ENCODE measurements at places on chromosomes 4 and X.

DNA sequence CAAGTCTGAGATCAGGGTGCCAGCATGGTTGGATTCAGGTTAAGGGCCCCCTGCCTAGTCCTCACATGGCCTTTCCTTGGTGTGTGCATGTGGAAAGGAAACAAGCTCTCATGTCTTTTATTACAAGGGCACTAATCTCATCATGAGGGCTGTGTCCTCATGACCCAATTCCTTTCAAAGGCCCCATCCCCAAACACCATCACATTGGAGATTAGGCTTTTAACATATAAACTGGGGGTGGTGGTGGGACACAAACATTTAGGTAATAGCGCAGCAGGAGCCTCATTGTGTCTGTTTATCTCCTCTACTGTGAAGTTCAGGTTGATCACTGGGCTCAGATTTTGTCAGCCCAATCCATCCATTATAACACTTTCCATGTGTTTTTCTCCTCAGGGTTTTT lies 41.0 kb downstream of the BEX3 start:
- no peak for DNase-seq

- DNase-seq = no peak
Measured at GRCh38 chrX:153681175-153681574, 6.6 kb upstream of the SLC6A8 start.

DNA sequence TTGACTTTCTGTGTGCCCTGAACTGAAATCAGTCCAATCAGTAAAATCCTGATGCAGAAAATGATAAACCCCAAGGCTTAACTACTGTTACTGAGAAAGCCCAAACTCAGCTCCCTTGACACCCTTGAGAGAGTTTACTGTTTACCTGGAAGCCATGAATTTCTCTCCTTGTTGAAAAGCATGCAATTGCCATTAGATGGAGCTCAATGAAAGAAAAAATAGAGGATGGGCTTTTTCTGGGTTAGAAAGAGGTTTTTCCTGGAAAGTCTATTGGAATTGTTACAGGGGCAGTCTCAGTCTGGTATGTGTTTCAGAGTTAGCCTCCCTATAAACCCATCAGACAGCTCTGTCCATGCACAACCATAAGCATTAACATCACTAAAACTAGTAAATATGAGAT lies 66.4 kb upstream of the C4orf54 start:
- no peak for DNase-seq

GRCh38 chrX:22795671-22796070 lies 204.1 kb upstream of the DDX53 start:
- no peak for DNase-seq

GRCh38 chr4:181858741-181859140 lies 384.5 kb upstream of the TENM3 start:
- DNase-seq = no peak
